ENCODE measurements at places on chromosomes 1 and 21.

- no peak for DNase-seq
Observed at GRCh38 chr1:88891951-88892340, 579 bp upstream of the GTF2B start.

- DNase-seq: peak; percentile 12
Observed at GRCh38 chr1:100347009-100347966, 5.0 kb upstream of the CDC14A start.

GRCh38 chr1:81802707-81803430 is 2.1 kb downstream of the ADGRL2 start:
- peak; percentile 71 for DNase-seq

DNA sequence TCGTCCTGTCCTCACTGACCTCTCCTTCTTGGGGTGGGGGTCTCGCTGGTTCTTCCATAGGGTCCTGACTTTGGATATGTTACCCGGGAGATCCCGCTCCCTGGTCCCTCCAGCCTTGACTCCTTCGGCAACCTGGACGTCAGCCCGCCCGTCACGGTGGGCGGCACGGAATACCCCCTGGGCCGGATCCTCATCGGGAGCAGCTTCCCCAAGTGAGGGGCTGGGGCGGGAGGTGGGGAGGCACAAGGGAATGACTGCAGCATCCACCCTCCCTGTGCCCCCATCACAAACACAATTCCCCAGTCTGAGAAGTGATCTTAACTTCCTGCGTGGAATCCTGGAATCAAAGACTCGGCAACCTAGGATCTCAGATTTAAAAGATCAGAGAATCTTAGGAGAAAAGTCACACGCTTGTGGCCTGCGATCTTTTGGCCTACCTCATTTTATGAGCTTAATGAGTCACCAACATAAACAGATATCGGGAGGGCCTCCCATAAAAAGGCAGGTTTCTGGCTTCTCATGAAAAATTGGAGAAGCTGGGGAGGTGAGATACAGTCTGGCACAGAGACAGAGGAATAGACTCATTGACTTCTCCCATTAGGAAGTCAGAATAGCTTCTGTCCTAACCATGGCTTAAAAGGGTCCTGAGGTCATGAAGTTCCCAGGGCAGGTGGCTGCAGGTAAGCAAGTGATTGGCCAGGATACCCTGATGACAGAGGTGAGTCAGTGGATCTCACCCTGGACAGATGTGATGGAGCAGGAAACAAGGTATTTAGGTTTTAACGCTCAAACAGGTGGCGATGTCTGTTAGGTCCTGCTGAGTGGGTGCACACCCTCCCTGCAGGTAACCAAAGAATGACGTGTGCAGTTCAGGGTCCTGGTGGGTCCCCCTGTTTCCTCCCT is 15.9 kb upstream of the PADI3 start:
- DNase-seq: peak; percentile 89

- DNase-seq: peak; percentile 85
Observed at GRCh38 chr1:18091660-18092446, 15.7 kb upstream of the IGSF21 start.

- no peak for DNase-seq
Observed at GRCh38 chr1:19066248-19066873, 109.9 kb upstream of the IFFO2 start.

DNA sequence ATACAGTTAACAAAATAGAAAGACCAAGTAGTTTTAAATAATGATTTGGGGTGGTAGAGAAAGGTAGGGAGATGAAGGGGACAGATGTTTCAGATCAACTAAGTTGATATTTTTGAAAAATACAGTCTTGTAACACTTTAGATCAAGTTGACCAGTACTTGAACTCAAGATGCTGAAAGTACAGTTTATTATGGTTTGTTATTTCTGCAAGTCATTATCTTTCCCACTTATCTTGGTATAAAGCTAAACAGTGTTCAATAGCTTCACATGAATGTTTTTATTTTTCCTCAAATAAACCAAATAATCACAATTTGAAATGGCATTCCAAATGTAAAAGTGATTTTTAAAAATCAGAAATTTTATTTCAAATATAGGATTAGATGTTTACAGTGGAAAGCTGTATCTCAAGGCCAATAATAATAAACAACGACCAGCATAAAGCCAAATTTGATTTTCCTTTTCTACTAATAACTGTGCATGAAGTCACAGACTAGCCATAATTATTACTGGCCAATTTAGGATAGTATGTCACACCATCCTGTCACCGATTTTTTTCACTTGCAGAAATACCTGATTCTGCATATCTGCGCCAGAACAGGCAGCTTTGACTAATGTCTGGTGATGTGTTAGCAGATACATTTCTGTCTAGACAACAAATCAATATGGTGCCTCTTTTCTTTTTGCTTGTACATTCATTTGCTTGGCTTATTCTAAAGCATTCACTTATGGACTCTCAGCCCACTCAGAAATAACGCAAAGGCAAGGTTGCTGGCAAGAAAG is 320.2 kb downstream of the TM2D1 start:
- no peak for DNase-seq

GRCh38 chr1:41586230-41586629 is 101.7 kb upstream of the EDN2 start:
- DNase-seq: no peak

DNA sequence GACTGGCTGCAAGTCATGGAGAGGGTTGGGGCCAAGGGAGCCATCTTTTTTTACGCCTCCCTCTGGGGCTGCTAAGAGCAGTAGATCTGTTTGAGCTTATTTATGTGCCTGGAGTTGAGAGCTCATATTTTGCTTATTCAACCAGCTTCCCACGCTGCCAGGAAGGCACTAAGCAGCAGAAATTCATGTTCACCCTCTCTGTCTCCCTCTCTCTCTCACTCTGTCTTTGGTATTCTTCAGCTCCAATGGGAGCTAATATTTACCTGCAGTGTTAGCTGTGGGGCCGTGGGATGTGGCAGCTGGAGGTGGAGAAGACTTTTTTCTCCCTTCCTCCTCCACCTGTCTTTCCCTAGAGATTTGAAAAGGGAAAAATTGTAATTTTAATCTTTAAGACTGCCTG is 26.8 kb upstream of the CACNA1E start:
- no peak for DNase-seq

- no peak for DNase-seq
Observed at GRCh38 chr1:92218559-92218958, 844 bp downstream of the C1orf146 start.

- DNase-seq: no peak
Observed at GRCh38 chr1:192852001-192852947, 43.4 kb downstream of the RGS2 start.

DNA sequence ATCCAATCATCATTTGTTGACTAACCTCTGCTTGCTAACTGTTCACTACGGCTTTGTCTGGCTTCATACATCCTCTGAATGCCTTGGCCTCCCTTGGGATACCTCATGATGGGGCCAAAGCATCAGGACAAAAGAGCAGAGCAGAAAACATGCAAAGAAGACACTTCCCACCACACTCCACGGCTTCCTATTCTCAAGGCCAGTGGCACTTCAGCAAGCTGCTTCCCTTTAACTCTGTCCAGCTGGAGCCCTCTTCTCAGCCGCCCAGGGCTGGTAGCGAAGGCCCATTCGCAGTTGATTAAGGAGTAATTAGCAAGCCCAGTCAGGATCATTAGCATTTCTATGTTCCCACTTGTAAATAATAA is 224.3 kb upstream of the FGGY start:
- no peak for DNase-seq

GRCh38 chr1:156439036-156439776 is 61.4 kb downstream of the MEF2D start:
- no peak for DNase-seq
